ENCODE measurements at places on chromosomes 2 and 18.

DNA sequence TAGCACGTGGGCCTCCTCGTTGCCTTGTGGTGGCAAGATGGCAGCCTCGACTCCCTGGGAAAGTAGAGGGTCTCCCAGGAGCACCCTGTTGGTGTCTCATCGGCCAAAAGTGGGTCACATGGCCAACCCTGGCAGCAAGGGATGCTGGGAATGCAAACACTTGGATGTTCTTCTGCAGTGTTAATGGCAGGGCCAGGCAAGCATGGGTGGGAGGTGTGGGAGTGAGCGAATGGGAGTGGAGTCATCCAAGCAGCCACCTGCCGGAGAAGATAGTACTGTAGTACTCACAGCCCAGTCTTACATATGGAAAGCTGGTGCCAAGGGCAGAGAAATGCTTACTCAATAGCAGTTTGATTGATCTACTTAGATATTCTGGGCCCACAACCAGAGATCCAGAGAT, 122.2 kb downstream of the INHBB start:
- no peak for DNase-seq

- DNase-seq = no peak
Measured at GRCh38 chr2:131493199-131493968, 1.2 kb upstream of the MZT2A start.

DNA sequence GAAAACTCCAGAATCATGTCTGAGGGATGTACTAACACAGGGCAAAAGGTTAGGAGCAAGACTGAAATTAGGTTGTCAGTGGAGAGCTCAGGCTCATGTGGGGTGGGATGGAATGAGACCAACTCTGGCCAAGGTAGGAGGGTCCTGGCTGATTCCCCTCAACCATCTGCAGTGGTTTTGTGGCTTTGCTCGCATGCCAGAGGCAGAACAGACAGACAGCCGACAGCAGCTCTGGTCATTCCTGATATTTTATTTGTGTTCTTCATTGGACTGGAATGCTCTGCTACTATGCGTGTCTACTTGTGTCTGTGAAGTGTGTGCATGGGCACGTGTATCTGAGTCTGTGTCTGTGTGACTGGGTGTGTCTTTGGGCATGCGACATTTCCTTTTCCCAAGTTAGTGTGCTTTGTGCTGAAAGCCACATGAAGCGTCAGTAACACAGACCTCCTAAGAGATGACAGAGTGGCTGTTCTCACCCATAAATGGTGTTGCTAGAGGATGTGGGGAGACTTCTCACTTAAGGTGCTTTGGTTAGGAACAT, 239.5 kb downstream of the CNTNAP5 start:
- DNase-seq = no peak

DNA sequence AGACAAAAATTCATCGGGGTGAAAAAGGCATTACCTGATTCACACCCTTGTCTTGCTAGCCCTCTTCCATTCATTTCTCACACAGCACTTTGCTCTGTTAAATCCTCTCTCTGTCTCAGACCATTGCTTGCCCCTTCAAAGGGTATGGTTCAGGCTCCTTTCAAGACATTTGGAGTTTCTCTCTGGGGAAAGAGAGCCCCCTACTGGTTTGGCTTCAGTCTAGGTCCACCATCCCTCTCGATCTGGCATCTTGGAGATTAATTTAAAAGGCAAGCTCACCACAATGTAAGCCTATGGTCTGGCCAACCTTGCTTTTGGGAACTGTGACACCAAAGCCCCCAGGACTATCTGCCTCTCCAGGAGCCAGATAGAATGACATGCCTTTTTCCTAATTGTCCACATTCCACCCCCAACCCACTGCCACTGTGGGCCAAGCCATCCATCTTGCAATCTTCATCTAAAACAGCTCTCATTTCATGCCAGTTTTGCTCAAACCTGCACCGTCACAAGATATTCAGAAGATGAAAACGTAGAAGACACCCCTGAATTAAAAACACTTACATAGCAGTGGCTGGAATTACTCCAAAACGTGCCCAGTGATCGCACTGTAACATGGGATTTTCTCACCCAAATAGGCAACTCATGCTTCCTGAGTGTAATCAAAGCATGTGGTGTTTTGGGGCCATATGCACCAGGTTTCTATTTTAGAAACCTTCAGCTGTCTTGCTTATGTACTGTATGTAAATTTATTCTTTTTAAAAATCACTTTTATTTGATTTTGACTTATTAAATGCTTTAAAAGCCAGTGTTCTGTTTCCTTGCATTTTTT, 93.9 kb downstream of the FARSB start:
- DNase-seq = peak; percentile 16

- no peak for DNase-seq
Measured at GRCh38 chr2:101775636-101776035, 78.1 kb downstream of the MAP4K4 start.

GRCh38 chr18:9233771-9234440, 97.3 kb downstream of the ANKRD12 start:
- no peak for DNase-seq
